ENCODE measurements at places on chromosomes 11 and 22.

- no peak for DNase-seq
Measured at GRCh38 chr11:117096201-117096991, 1.8 kb downstream of the SIK3 start.

GRCh38 chr11:41099654-41100053 lies 359.8 kb downstream of the LRRC4C start:
- no peak for DNase-seq

GRCh38 chr11:132874638-132875037 lies 657.7 kb downstream of the OPCML start:
- DNase-seq, result no peak

GRCh38 chr11:69648679-69649575 lies 8.0 kb downstream of the CCND1 start:
- no peak for DNase-seq

DNA sequence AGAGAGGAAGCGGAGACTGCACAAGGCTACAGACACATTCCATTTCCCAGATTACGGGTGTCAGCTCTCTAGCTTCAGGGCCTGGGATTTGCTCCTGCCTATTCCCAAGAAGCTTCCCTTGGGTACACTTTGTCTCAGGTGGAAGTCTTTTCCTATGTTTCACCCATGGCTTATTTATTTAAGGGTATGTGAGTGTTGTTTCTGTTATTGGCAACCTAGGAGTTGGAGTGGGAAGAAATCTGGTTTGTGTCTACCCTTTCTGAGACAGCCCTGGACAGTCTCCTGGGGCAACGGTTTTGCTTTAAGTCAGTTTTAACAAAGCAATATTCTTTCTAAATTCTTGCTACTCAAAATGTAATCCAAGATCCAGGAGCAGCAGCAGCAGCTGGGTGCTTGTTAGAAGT lies 127.0 kb downstream of the MICAL2 start:
- no peak for DNase-seq

DNA sequence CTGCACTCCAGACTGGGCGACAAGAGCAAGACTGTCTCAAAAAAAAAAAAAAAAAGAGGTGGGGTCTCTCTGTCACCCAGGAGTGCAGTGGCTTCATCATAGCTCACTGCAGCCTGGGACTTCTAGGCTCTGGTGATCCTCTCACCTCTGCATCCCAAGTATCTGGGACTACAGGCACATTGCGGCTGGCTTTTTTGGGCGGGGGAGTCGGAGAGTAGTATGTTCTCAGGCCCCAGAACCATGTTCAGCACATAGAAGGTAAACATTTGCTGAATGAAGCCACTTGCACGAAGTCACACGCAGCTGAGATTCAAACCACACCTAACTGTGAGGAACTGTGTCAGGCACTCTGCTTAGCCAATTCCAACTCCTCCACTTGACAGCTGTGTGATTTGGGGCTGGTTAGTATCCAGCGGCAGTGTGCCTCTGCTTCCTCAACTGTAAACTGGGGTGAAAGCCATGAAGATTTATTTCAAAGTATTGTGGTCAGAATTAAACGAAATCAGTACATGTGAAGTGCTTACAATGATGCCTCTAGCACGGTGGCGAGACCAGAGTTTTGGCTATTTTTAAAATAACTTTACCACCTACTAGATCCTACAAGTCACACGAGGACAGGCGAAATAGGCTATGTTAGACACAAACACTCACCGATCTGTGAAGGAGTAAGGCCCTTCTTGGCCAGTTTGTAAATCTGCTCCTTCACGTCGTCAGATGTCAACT lies 789 bp downstream of the RPS13 start:
- no peak for DNase-seq

DNA sequence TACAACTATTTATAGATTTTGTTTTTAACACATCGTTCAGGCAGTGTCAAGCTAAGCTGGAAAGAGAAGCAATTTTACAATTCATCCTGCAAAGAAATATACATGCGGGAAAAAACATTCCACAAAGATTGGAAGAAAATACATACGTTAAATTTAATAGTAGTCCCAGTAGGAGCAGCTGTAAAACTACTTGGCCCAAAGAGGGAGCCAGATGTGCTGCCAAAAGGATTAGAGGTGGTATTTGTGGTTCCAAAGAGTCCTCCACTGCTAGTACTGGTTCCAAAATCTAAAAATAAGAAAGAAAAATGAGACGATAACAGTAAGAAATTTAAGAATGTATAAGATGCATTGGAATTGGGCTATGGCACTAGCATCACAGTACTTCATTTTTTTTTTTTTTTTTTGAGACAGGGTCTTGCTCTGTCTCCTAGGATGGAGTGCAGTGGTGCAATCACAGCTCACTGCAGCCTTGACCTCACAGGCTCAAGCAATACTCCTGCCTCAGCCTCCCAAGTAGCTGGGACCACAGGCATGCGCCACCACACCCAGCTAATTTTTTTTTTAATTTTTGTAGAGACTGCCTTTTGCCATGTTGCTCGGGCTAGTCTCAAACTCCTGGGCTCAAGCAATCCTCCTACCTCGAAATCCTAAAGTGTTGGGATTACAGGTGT lies 21.5 kb downstream of the NUP98 start:
- DNase-seq, result no peak

- no peak for DNase-seq
Measured at GRCh38 chr22:45208993-45209838, 31.5 kb downstream of the KIAA0930 start.

DNA sequence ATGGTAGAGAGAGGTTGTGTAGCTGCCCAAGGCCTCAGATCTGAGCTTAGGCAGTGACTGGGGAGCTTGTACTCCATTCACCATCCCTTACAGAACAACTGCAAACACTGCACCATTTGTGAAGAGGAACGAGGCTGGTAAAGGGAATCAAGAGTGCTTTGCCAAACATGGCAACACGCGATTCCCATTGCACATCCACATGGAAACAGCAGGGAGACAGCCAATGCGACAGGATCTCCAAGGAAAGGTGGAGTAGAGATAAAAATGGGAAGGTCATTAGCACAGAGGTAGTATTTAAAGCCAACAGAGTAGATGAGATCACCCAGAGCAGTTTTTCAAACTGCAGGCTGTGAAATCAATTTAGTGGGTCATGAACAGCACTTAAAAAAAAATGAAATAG lies 42.0 kb downstream of the TCF20 start:
- DNase-seq, result no peak

DNA sequence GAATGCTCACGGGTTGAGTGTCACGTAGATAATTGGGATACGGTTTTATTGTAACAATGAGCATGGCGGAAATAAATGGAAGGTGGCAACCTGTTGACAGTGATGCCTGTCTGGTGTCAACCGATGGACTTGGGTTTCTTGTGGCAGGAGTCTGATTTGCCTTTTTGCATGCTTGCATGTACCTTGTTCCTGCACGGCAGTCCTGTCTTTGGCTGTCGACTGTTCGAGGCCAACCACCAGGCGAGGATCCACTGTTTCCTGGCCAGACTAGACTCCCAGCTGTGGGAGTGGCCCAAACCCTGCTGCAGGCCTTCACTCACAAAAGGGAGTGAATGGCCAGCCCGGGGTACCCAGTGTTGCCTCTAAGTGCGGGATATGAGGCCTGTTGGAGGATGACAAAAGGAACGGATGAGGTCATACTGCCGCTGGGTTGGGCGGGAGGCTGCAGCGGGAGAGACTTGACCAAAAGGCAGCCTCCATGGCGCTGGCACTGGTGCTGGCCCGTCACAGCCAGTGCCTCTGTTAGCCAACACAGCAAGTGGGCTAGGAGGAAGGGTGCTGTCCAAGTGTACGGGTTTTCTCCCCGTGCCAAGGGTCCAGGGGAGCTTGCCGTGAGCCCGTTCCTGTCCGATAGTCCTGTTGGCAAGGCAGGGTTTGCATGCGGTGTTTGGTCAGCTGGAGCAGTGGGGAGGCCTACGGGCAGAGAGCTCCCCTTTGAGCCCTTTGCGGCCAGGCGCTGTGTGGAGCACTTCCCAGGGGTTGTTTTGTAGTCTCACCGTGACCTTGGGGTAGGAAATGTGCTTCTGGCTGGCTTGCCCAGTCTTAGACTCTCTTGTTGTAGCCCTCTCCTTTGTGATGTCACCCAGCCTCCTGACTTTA lies 974 bp downstream of the DGCR8 start:
- no peak for DNase-seq

GRCh38 chr11:117919341-117919740 lies 9.9 kb downstream of the TMPRSS13 start:
- no peak for DNase-seq

- DNase-seq, result no peak
Measured at GRCh38 chr22:36327922-36328551, 59.7 kb downstream of the MYH9 start.

GRCh38 chr11:36713715-36714114 lies 115.7 kb upstream of the RAG2 start:
- DNase-seq, result no peak

DNA sequence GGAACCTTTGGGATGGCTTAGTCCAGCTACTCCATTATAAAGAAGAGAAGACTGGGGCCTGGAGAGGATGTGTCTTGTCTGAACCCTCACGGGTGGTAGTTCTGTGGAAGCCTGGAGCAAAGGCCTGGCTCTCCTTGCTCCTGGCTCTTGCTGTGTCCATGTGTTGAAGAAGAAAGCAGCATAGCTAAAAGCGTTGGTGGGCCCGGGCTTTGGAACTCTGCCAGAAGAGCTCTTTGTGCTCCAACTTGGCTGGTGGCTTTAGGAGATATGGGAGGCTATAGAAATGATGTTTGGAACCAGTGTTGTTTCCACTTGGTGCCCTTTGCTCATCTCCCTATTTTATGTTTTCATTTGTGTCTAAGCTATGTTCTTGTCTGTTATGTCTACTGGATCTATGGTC lies 131.1 kb downstream of the DBX1 start:
- no peak for DNase-seq

DNA sequence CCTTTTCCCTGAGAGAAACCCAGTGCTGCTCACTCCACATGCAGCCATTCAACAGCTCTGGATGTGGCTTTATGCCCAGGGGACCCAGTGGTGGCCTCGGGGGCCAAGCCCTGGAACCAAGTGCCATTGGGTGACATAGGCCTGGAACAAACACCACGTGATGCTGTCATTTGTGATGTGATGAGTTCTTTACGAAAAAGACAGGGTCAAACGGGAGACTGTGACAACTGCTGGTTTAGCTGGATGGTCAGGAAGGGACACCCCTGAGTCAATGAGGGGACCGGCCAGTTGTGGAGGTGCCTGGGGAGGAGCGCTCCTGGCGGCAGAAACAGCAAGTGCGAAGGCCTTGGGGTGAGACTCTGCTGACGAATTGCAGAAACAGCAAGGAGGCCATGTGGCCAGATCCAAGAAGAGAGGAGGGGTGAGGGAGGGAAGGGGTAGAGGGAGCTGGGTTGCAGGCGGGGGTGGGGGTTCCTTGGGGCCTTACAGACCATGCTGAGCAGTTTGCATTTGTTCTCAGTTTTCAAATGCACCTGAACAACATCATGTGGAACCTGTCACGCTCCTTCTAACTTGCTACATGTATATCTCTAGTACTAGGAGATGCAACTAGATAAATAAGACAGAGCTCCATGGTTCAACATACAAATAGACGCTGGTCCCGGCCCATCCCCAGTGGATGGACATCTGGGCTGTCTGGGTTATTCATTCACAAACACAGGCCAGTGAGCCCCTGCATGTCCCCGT lies 56.1 kb downstream of the IGLL5 start:
- no peak for DNase-seq

DNA sequence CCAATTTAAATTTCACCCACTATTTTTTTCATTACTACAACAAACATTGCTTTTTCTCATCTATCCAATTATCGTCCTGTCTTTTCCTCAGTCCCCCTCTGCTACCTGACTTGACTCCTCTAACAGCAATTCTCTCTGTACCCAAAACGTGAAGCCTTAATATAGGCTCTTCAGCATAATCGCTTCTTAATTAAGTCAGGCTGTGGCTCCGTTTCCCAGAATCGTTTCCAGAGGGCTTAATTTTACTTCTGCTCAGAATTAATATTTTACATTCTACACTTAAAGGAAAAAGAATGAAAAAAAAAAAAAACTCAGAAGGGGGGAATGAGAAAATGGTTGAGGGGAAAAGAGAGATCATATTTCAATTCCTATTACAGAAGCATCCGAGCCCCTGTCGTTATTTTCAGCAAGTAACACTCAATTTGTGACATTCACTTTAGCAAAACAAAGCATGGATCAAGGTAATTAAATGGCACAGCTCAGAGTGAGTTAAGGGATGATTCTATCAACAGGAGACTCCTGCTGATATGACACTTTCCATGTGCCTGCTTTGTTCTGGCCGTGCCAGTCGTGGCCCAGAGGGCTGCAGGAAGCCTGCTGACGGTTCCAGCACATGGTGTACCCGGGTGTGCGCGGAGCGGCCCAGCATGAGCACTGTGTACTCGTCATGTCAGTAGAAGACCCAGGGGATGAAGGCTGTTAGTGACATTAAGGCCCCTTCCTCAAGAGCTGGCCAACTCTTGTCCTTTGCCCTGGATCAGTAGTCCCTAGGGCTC lies 272.5 kb downstream of the NTM start:
- no peak for DNase-seq

GRCh38 chr11:73907191-73907590 lies 30.4 kb downstream of the PAAF1 start:
- no peak for DNase-seq

- DNase-seq, result no peak
Measured at GRCh38 chr11:101279728-101280127, 150.1 kb upstream of the PGR start.

DNA sequence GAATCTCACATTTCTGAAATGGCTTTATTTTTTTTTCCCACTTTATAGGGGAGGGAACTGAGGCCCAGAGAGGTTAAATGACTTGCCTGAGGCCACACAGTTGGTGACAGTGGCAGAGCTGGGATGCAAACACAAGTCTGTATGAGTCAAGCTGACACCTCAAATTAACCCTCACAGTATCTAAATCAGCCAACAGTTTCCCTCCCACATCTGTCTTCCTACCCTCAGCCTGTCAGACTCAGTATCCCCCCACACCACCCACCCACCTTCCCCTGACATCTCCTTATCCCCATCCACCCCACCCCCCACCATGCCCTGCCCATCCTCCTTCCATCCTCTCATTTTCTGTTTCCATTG lies 95.2 kb downstream of the TP53I11 start:
- DNase-seq, result no peak

DNA sequence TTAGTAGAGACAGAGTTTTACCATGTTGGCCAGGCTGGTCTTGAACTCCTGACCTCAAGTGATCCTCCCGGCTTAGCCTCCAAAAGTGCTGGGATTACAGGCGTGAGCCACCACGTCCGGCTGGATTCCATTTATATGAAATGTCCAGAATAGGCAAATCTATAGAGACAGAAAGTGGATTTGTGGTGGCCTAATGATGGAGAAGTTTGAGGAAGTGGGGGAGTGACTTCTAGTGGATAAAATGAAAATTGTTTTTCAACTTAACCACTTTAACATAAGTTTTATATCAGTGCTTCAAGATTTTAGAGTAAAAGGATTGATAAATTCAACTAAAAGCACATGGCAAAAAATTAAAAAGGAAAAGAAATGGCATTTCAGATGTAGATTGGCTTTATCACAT lies 66.2 kb downstream of the HIPK3 start:
- no peak for DNase-seq

- DNase-seq, result no peak
Measured at GRCh38 chr11:110059706-110060463, 33.3 kb upstream of the ZC3H12C start.

DNA sequence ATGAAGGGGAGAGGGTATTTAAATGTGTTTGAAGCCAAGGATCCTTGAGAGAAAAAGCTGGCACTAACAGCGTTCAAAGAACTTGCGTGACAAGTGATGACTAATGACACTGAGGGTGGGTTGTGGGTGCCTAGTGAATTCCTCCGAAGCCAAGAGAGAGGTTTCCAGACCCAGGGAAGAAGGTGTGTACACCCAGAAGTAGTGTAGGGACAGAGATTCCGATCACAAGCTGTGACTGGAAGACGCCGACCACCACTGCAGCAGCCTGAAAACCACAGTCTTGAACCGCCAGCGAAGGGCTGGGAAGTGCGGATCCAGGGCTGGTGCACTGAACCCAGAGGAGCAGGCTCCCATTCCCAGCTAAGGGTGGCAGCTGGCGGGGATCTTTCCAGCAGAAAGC lies 9.5 kb downstream of the PPARA start:
- no peak for DNase-seq

Data from stimulated activated CD4-positive, alpha-beta T cell treated with anti-CD3 and anti-CD28 coated beads, TNF-alpha, amount 100 ng/mL, for 4 hours (primary cell).